Activated CD4-positive, alpha-beta T cell treated with anti-CD3 and anti-CD28 coated beads, Interleukin-2, Interleukin-6, amounts not matched to agents 100 ng/mL and 50 ng/mL, durations not matched to agents 16 hours and 8 hours (primary cell): ENCODE measurements at places on chromosomes 2 and 18.

- DNase-seq, result no peak
Measured at GRCh38 chr2:120502357-120502756, 156.4 kb downstream of the INHBB start.

DNA sequence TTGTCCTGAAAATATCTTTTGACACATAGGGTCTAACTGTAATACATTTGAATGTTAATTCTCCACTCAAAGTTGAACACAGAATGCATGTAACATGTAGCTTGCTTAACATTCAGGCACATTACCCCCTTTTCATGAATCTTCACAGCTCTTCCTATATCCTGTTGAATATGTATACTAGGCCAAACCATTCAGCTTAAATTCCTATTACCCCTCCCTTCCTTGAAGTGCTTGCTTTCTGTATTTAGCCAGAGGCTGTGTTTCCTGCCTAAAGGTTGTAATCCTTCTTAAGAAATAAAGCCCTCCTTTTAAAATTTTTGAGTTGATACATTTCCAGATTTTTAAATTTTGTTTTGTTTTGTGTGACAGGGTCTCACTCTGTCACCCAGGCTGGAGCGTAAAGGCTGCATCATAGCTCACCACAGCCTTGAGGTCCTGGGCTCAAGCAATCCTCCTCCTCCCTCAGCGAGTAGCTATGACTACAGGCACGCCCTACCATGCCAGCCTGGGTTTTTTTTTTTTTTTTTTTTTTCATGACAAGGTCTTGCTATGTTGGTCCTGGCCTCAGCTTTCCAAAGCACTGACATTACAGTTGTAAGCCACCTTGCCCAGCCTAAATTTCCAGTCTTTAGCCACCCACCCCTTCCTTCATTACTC, 357.6 kb downstream of the DSC3 start:
- DNase-seq, result no peak

DNA sequence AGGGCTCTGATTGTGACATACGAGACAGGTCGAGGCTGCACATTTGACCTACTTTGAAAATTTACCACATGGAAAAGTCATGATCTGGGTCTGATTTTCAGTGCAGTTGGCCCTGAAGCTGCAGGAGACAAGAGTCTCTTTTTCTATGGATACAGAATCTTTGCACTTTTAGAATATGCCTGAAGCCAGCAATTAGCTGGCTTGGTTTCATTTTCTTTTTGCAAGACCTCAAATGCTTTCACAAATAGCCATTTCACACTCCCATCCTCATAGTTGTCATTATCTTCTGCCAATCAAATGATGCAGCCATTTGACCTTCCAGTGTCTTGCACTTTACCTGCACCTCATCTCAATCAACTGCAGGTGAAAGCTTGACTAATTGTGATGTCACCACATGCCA, 59.0 kb downstream of the GPR39 start:
- DNase-seq, result no peak

GRCh38 chr2:36964496-36965058, 1.8 kb downstream of the STRN start:
- DNase-seq, result no peak

DNA sequence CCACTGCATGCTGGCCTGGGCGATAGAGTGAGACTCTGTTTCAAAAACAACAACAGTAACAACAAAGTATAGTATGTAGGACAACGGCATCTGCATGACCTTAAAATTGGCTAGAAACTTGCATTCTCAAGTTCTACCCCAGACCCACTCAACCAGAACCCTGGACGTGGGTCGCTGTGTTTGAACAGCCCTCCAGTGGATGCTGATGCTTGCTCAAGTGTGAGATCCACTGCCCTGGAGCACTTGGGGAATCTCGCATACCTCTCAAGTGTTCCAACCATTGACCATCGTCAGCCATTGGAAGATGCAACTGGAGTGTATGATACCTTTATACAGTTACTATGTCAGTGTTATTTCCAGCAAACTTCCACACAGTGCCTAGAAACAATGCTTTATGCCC, 435.9 kb downstream of the DCDC2C start:
- DNase-seq, result no peak

- no peak for DNase-seq
Measured at GRCh38 chr2:217047209-217047608, 187.3 kb upstream of the TNP1 start.

DNA sequence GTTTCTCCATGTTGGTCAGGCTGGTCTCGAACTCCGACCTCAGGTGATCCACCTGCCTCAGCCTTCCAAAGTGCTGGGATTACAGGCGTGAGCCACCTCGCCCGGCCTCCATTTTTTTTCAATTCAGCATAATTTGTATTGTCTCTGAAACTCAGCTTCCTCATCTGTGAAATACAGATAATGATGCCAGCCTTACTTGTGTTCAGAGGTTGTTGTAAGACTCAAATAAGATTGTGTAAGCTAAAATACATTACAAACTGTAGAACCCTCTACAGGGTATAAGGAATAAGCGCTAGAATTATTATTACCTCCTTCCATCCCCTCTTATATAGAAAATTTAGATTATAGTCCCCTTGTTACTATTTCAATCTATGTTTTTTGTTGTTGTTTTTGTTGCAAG, 24.8 kb upstream of the STARD7 start:
- no peak for DNase-seq

- no peak for DNase-seq
Measured at GRCh38 chr2:128162266-128162665, 71.3 kb downstream of the UGGT1 start.

DNA sequence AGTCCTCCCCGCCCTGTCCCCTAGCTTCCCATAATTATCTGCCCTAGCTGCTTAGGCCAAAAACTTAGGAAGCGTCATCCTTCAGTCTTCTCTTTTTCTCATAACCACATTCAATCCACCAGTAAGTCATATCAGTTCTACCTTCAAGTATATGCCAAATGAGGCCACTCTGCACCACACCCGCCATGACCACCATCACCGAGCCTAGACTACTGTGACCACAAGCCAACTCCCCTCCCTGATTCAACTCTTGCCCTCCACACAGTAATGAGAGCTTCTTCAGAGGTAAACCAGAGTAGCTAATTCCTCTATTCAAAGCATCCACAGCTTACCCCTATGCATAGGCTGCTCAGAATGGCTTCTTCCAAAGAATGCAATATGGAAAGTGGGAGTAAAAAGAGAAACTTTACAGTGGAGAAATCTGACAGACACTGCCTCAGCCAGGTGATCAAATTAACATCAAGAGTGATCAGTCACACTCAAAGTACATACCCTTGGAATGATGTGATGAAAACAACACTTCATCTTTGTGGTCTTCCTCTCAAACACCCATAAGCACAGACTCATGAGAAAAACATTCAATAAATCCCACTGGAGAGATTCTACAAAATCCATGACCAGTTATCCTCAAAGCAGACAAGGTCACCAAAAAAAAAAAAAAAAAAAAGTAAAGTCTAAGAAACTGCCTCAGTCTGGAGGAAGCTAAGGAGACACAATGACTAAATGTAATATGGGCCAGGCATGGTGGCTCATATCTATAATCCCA, 17.7 kb downstream of the MBOAT2 start:
- DNase-seq, result no peak

- DNase-seq, result no peak
Measured at GRCh38 chr2:224802407-224802806, 86.2 kb upstream of the CCDC195 start.

GRCh38 chr2:27059141-27059820, 7.8 kb downstream of the AGBL5 start:
- no peak for DNase-seq

DNA sequence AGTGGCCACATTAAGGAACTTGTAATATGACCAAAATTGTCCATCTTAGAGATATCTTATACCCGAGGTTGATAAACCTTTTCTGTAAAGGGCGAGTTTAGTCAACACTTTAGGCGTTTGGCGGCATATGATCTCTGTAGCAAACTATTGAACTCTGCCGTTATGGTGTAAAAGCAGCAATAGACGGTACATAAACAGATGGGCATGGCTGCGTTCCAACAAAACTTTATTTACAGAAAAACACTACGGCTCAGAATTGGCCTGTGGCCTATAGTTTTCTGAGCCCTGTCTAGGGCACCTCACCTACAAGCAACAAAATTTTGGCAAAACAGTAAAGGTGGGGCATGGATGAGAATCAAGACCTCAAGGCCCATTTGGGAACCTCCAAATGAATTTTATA, 121.9 kb upstream of the HAAO start:
- DNase-seq, result no peak

DNA sequence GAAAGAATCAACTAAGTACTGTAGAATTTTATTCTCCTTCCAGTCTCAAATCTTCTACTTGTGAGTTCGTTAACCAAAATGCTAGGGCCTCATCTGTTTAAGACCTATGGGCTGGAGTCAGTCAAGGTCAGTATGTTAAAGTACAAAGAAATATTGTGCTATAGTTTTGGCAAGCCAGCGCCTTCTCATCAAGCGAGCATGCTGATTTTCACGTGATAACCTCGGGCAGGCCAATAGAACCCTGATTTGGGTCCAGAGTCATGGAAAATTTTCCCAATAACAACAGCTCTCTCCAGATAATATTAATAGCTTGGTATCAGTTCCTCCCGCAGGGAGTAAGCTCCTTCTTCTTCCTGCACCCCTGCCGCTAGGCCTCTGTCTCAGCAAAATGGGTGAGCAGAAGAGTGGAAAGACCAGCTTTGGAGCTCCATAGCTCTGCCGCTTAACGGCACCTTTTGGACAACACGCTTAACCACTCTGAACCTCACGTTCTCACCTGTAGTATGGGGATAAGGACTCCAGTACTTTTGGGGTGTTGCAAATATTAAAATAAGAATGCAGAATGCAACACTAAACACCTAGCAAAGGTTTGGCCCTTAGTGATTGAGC, 11.7 kb downstream of the CABLES1 start:
- DNase-seq, result no peak

DNA sequence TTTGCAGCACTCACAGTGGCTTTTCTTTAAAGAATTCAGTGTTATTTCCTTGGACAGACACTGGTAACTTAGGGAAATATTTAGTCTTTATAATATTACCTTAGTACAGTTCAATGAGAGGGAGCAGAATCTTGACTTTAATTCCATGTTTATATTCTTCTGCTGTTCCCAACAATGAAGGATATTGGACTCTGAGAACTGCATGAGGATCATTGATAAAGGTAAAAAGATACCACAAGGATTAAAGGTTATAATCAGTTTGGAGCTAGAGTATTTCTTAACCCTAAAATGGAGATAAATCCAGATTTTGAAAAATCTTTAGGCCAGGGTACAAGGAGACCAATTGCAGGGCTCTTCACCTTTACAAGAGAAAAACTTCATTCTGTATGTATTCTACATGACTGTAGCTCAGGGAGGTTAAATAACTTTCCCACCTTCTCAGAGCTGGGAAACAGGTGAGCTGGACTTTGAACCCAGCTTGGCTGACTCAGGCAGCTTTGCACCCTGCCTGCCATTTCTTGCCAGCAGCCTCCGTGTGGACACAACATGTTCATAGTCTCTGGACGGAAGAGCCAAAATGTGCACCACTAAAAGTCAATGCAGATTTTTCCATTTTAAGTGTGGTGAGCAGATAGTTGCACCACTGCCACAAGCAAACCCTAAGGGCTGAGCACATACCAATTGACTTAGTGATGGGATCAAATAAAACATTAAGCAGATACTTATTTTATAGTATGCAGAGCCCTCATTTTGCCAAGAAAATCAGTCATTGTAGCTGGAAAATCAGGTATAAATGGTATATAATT, 26.7 kb downstream of the UPP2 start:
- DNase-seq, result no peak

GRCh38 chr2:9089831-9090230, 86.3 kb upstream of the MBOAT2 start:
- no peak for DNase-seq
